AG09309 (cell line): ENCODE measurements at places on chromosomes 13 and 19.

DNA sequence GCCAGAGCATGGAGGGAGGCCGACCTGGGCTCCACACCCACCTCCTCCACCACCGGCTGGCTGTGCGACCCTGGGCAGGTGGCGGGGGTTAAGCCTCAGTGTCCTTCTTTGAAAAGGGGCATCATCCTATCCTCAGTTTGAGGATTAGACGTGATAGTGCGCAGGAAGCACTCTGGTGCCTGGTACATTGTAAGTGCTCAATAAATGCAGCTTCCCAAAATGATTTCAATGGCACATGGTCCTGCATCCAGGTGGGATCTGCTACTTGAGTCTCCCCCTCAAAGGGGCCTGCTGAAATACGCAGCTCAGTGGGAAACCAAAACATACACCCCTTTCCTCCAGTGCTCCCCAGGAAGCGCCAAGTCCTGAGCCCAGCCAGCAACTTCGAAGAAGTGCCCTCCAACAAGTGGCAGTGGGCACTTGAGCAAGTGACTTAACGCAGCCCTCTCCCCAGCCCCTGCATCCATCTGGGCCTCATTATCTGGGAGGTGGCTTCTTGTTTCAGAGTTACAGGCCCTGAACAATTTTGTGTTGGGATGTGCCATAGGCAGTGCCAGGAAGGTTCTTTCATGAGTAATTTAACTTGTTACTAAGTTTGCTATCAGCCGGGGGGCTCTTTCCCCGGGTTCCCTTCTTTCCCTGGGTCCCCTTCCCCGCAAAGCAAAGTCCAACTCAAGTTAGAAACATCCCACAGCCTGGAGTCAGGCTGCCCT lies 17.9 kb downstream of the ACTN4 start:
- DNase-seq, result no peak

DNA sequence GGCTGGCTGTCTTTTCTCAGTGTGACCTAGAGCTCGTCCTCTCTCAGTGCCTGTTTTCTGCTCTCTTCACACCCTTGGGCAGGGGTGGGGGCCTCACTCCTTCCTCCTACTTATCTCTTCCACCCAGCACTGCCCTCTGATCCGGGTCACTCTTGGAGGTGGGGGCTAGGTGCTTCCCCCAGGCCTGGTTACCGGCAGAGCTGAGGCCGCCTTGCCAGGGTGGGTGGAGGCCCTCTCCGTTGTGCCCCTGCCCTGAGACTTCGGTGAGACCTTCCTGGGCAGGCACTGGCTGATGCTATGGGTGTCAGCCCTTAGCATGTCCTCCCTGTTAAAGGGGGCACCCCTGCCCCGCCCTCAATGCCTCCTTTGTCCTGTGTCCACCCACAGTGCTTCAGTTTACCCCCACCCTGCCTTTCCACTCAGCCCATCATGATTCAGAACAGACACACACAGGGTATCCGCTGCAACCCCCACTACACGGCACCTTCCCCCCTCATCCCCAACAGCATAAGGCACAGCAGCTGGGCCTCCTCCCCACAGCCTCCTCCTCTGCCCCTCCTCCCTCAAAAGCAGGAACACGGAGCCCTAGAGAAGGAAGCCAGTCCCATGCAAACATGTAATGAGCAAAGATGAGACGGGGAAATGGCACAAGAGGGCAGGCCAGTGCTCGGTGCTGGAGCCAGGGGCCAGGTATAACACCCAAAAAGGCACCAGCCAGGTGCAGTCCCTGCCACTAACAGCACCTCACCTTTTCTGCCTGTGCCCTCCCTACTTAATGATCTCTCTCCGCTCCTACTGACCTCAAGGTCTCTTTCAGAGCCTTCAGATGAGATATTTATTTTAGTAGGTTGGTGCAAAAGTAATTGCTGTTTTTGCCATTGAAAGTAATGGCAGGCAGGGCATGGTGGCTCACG lies 9.8 kb downstream of the ZGLP1 start:
- DNase-seq, result no peak

GRCh38 chr13:74904556-74904955 lies 577.4 kb downstream of the TBC1D4 start:
- DNase-seq, result no peak

DNA sequence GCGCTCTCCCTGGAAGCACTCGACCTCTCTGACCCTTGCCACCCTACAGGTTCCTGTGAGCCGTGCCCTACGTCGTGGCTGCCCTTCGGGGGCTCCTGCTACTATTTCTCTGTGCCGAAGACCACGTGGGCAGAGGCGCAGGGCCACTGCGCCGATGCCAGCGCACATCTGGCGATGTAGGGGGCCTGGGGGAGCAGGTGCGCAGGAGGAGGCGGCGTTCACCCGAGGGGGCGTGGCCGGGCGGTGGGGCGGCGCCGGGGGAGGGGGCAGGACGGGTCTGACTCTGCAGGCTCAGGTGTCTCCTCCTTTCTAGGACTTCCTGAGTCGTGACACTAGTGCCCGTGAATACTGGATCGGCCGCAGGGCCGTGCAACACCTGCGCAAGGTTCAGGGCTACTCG lies 26.4 kb downstream of the CLEC4M start:
- DNase-seq, result no peak

DNA sequence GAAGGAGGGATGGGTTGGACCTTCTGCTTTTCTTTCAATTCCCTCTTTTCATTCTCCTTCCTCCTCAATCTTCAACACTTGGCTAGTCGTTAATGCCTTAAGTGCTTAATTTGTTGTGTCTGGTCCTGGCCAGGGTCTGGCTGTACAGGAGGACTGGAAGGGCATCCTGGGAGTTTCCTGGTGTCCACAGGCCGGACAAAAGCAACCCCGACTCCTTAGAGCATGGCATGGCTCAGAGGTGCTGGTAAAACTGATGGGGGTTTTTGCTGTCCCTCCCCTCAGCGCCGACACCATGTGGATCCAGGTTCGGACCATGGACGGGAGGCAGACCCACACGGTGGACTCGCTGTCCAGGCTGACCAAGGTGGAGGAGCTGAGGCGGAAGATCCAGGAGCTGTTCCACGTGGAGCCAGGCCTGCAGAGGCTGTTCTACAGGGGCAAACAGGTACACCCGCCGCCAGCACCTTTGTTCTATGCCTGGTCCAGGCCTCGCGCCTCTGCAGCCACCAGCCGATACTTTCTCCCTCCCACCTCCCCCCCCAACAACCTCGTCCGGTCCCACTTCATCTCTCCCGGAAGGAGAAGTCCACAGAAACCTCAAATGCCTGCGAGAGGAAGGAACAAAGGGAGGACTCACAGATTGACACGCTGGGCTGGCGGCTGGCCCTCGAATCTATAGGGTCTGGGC lies 1.4 kb downstream of the UHRF1 start:
- no peak for DNase-seq

DNA sequence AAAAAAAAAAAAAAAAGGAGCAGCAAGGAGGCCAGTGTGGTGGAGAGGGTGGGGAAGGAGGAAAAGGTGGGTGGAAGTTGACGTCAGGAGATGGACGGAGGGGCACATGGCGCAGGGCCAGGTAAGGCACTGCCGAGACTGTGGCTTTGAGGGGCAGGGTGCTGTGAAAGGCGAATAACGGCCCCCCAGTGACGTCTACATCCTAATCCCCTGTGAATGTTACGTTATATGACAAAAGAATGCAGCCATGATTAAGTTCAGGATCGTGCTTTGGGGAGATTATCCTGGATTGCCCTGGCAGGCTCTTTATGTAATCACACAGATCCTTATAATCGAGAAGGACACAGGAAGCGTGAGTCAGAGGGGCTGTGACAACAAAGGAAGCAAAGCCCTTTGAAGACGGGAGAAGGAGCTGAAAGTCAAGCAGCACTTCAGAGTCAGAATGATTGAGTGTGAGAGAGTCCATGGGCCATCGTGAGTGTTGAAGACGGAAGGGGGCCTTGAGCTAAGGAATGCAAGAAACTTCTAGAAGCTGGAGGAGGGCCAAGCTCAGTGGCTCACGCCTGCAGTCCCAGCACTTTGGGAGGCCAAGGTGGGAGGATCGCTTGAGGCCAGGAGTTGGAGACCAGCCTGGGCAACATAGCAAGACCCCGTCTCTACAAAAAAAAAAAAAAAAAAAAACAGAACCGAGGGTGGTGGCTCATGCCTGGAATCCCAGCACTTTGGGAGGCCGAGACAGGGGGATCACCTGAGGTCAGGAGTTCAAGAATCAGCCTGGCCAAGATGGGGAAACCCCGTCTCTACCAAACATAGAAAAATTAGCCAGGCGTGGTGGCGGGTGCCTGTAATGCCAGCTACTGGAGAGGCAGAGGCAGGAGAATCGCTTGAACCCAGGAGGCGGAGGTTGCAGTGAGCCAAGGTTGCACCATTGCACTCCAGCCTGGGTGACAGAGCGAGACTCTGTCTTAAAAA lies 13.8 kb upstream of the CEACAM16 start:
- DNase-seq, result peak; percentile 79

GRCh38 chr13:84279166-84279565 lies 396.9 kb upstream of the SLITRK1 start:
- no peak for DNase-seq

DNA sequence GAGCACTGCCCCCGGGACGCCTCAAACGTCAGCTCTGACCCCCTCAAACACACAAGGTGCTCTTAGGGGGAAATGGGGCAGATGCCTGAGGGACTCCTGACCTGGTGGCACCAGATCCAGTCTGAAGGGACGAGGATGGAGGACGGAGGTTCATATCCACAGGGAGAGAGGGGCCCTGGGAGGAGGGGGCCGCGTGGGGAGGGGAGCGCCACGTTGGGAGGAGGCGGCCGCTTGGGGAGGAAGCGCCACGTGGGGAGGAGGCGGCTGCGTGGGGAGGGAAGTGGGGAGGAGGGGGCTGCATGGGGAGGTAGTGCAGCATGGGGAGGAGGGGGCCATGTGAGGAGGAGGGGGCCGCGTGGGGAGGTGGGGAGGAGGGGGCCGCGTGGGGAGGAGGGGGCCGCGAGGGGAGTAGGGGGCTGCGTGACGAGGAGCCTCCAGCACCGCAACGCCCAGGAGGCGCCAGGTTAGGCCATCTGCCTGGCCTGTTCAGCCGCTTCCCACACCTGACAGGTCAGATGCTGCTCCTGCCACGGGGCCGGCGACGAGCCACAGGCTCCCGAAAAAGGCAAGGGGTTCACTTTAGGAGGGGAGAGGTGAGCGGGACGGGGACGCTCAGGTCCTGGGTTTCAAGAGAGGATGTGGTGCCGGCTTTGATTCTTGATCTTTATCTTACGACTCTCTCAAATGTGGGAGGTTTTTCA lies 36.7 kb upstream of the C13orf46 start:
- DNase-seq, result no peak

DNA sequence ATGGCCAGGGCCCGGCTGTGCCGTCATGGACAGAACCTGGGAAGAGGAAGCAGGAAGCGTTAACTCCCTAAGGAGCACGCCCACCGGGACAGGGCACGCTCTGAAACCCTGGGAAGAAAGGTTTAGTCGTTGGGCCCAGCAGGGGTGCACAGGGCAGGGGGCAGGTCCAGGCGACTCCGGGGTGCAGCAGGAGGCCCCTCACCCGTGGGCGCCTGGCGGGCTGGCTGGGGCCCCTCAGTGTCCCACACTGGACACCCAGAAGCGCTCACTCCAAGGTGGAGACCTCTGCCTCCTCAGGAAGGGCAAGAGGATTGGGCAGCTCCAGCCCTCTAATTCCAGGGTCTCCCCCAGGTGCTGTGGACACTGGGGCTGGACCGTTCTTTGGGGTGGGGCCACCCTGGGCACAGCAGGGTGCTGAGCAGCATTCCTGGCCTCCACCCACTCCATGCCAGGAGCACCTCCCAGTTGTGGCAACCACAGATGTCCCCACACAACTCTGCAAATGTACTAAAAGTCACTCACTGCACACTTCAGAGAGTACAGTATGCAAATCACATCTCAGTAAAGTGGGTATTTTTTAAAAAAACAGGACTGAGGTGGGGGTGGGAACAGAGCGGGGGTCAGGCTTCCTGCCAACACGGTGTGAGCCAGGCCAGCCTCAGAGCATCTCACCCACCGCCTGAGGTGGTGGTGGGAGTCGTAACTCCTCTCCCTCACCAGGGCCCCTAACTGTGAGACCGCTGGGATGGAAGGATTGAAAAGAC lies 35.2 kb downstream of the PIP5K1C start:
- no peak for DNase-seq

GRCh38 chr13:29583073-29583785 lies 12.3 kb downstream of the SLC7A1 start:
- DNase-seq, result peak; percentile 53

DNA sequence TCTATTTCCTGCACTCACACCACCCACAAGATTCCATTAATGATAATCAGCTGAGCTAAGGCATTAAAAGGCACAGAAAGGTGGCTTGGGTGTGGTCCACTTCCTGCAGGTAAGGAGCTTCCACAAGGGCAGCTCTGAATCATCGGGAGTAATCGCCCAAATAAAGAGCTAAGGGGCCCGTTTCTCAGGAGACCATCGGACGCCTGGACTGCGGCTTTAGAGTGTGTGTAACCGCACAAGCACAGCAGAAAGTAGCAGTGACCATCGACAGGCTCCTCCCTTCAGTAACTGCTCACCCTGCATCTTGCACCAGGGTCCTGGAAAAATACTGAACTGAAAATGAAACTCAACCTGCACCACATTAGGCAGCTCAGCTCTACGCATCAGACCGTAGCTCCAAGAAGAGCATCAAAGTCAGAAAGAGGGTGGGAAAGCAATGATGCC lies 6.0 kb downstream of the STK24 start:
- DNase-seq, result no peak

GRCh38 chr19:2070436-2070827 lies 19.4 kb upstream of the MKNK2 start:
- no peak for DNase-seq

- DNase-seq, result no peak
Observed at GRCh38 chr13:38590230-38590629, 96.6 kb upstream of the FREM2 start.

- no peak for DNase-seq
Observed at GRCh38 chr13:82597747-82598146, 1284.5 kb downstream of the SLITRK1 start.

GRCh38 chr13:33134213-33134612 lies 118.0 kb downstream of the KL start:
- DNase-seq, result no peak

- no peak for DNase-seq
Observed at GRCh38 chr13:97883396-97883795, 70.1 kb upstream of the IPO5 start.

GRCh38 chr19:55398200-55398925 lies 9.2 kb downstream of the UBE2S start:
- no peak for DNase-seq

DNA sequence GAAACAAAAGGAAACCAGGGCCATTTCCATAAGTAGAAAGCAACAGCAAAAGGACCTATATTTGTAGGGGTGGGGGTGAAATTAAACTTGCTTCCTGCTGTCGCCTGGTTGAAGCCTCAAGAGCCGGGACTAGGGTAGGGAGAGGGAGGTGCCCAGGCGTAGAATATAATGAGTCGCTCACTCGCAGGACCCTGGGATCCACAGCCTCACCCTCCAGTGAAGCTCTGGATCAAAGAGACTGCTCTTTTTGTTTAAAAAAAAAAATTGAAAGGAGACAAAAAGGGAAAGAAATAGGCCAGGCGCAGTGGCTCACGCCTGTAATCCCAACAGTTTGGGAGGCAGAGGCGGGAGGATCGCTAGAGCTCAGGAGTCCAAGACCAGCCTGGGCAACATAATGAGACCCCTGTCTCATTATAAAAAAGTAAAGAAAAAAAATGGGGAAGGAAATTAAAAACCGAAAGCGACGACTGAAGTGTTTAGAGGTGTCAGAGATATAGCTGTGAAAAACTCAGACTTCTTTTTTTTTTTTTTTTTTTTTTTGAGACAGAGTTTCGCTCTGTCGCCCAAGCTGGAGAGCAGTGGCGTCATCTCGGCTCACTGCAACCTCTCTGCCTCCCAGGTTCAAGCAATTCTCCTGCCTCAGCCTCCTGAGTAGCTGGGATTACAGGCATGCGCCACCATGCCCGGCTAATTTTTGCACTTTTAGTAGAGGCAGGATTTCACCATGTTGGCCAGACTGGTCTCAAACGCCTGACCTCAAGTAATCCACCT lies 10.9 kb upstream of the ADGRE5 start:
- DNase-seq, result no peak
